ENCODE measurements at places on chromosomes 1 and 21.

DNA sequence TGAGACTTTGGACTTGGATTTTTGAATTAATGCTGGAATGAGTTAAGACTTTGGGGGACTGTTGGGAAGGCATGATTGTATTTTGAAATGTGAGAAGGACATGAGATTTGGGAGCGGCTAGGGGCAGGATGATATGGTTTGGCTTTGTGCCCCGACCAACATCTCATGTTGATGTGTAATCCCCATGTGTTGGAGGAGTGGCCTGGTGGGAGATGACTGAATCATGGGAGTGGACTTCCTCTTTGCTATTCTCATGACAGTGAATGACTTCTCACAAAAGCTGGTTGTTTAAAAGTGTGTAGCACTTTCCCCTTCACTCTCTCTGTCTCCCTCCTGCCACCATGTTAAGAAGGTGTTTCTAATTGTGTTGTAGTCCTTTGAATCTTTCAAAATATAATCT is 9.3 kb upstream of the PHGDH start:
- DNase-seq: no peak

DNA sequence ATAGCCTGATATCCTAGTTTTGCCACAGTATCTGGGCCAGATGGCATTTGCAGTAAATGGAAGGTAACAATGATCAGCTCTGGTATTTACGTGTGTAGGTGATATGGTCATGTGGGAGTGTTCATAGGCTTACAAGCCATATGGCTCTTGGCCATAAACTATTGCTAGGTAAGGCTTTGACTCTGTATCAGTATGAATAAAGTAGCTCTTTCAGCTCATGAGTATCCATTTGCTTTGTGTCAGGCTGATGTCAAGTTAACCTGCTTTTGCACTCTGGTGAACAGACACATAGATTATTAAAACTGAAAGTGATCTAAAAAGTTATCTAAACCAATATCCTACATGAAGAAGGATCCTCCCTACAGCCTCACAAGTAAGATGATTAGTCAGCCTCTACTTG is 69.0 kb downstream of the DDR2 start:
- no peak for DNase-seq

DNA sequence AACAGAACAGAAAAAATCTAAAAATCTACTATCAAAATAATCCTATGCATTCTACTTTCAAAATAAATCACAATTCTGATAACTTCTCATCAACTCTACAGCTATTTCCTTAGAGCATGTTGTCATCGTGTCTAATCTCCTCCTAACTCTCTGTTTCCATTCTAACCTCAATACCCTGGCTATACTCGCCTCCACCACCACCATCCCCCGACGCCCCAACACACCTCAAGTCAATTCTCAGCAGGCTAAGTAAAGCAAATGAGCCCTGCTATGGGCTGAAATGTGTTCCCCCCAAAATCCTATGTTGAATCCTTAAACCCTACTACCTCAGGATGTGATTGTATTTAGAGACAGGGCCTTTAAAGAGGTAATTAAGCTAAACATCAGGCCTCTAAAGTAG is 34.6 kb downstream of the NRDC start:
- DNase-seq: no peak

DNA sequence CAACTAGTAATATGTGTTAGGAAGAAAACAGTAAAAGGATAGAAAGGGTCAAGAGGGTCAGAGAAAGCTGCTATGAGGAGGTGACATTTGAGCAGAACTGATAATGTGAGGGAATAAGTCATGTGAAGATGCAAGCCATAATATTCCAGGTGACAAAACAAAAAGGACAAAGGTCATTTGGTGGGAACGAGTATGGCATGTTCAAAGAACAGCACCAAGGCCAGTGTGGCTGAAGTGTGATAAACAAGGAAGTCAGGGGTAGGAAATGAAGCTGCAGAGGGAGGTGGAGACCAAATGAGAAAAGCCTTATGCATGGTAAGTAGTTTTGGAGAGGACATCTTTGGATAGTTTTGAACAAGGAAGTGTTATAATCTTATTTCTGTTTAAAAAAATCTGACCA is 46.7 kb downstream of the LPGAT1 start:
- DNase-seq: no peak

DNA sequence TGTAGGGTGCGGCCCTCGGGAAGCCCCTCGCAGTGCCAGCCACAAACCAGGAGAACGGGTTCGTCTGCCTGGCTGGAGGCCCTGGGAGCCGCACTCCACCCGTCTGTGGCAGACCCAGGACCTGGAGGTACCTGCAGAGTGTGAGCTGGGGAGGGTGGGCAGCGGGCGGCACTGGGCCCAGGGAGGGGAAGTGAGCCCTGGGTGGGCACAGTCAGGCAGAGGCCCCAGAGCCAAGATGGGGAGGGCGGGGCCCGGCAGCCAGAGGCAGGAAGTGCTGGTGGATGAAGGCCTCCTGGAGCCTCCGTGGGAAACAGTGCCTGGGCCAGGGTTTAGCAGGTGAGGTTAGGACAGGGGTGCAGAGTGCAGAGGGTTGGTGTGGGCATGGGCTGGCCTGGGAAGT is 4.0 kb upstream of the PEX10 start:
- no peak for DNase-seq

- DNase-seq: no peak
These were observed 5.1 kb upstream of the FUBP1 start for GRCh38 chr1:77983997-77984355.

DNA sequence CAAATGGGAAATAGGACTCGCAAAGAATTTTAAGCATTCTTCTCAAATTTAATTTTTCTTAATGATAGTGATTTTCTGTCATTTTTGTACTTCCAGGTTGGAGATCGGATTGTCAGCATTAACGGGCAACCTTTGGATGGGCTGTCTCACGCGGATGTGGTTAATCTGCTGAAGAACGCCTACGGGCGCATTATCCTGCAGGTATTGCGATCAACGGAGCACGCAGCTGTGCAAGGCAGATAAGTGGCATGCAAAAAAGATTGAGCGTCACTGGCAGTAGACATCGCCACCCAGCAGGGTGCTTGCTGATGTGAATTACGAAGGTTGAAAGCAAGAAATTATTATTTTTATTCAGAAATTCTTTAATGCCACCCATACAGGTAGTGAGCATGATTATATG is 65.9 kb upstream of the L1TD1 start:
- DNase-seq: no peak

GRCh38 chr1:227773558-227773957 is 38.3 kb downstream of the SNAP47 start:
- DNase-seq: no peak

DNA sequence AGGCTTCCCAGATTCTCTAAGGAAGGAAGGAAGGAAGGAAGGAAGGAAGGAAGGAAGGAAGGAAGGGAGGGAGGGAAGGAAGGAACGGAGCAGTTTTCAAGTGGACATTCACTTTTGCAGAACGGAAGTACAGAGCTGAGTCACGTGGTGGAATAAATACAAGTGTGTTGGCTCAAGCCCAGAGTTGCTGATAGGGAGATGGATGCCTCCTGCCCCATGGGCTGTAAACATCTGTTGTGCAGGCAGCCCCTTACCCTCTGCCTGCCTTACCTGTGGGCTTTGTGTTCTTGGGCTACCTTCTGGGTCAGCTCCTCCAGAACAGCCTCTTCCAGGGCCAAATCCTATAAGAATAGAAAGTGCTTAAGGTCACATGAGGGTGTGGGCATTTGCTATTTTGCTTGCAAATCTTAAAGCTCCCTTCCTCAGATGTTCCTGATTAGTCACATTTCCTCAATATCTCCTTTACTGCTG is 121.7 kb downstream of the SMYD2 start:
- DNase-seq: no peak

DNA sequence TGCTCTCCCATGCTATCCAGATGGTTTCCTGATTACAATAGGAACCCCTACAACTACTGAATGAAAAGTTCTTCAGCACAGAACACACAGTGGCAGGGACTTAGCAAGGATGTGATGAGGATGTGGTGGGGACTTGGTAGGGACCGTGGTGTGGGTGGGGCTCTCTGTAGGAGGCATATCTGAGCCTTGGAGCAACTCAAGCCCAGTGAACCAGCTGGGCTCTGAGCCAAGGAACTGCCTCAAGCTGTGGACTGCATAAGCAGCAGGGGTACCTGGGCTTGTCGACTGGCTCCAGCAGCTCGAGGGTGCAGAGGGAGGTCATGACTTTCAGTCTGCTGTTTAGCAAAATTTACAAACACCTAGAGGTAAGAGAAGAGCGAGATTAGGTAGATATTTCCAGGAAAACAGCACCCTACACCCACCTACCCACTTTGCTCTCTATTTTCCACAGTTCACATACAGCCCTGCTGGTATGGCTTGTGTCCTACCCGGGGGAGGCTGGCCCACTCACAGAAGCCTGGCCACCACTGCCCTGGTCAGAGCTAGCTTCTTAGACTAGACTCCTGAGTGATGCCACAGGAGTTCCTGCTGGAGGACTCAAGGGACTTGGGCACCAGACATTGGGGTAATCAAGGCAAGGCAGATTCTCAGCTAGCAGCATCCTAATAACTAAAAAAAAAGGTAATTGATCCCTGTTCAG is 86.8 kb upstream of the GCLM start:
- no peak for DNase-seq

GRCh38 chr1:69639159-69639558 is 71.4 kb downstream of the LRRC7 start:
- DNase-seq: no peak

DNA sequence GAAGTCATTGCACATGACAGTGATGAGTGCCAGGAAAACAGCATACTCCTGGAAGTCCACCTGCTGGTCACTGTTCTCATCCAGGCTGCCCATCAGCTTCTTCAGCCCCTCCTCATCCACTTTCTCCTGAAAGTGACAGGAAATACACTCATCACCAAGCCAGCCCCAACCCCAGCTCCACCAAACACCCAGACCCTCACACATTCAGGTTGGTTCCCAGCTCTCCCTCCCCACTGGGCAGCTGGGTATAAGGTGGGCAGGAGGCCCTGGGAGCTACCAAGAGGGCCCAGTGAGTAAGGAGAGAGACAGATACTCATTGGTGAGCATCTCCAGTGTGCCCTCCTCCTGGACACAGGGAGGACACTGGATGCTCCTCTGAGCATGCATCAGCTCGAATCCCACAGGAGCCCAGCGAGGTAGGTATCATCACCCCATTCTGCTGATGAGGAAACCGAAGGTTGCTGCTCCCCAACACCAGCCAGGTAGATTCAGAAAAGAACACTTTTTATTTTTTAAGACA is 4.1 kb downstream of the S100A2 start:
- DNase-seq: no peak

DNA sequence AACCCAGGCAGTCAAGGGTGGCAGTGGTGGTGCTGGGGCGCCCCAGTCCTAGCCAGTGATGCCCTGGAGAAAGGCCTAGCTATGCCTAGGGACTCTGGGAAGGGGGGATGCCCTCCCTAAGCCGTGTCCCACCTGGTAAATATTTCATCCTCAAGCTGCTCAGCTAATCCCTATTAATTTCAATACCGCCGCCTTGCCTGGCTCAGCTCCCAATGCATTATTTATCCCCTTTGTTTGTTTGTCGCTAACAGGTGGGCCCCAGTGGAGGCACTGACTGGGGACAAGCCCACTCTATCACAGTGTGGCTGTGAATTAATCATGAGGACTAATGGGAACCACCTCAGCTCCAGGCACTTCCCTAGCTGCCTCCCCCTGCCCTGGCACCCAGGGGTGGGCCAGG is 22.5 kb downstream of the DMAP1 start:
- no peak for DNase-seq

DNA sequence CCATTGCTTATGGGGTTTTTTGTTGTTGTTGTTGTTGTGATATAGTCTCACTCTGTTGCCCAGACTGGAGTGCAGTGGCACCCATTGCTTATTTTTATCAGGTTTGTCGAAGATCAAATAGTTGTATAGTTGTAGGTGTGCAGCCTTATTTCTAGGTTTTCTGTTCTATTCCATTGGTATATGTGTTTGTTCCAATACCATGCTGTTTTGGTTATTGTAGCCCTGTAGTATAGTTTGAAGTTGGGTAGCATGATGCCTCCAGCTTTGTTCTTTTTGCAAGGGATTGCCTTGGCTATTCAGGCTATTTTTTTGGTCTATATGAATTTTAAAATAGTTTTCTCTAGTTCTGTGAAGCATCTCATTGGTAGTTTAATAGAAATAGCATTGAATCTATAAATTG is 11.6 kb downstream of the ZNF678 start:
- no peak for DNase-seq

- DNase-seq: peak; percentile 4
These were observed 386.2 kb upstream of the ADGRL2 start for GRCh38 chr1:81414488-81415015.

DNA sequence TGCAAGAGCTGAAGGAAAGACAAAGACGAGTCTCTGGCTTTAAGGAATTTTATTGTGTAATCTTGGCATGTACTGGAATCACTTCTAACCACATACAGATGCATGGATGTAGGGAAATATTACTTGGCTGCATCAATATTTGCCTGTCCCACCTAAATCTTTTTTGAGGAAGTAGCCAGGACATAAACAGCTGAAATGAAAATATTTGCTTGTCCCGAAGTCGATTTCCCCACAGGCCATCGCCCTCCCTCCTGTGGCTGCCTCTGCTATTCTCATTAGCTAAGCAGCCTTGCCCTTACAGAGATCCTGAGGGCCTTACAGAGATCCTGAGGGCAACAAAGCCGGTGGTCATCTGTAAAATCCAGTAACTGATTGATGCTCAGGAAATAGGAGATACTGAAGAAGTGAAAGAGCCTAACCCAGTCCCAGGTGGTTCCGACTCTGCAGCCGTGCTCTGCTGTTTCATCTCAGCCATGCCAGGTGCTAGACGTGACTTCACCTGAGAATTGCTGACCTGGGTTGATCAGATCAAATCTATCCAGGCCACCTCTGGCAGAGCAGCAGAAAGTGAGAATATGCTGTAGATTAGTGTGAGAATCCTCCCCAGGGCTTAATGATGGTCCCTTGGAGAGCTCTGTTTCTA is 25.5 kb downstream of the MAN1C1 start:
- no peak for DNase-seq

DNA sequence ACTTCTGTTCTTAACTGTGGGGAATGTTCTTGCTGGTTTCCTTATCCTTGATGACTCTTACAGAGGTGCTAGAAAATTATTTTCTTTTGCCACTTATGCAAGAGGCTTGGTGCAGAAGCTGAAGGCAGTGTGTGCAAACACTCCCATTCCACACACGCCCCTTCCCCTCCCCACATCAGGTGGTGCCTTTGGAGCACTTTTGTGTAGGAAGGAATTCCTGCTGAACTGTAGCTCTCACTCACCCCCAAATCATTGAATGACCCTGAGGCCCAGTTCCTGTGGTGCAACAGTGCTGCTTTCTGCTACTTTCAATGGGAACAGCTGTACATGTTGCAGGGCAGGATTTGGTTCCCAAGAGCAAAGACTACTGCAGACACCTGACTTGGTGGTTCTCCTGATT is 101.8 kb downstream of the CD247 start:
- DNase-seq: no peak

- no peak for DNase-seq
These were observed 9.1 kb downstream of the LAMC1 start for GRCh38 chr1:183032122-183032921.

Measured in anterior cingulate cortex (tissue), 58 donors.